ENCODE measurements at places on chromosomes 7 and 10. TPM values are rescaled to one million over a fixed set of nuclear protein-coding genes. Genes with fewer than 3 reads are reported as not detected.

Gene GRM8
- total RNA-seq: 2.2 TPM

Gene FKBP9
- total RNA-seq: 199 TPM

Gene LRMDA
- total RNA-seq: 2.2 TPM

GRCh38 chr10:104240078-104240477 is 7.9 kb upstream of the CFAP43 start:
- no peaks in the 10 kb centered on the region for H3K36me3 ChIP-seq
- H3K4me1 ChIP-seq: no peaks in the 10 kb centered on the region
- H3K27me3 ChIP-seq: peaks cover 3% of the 10 kb centered on the region
- DNase-seq: no peak
- no peak overlapping the region for H3K4me3 ChIP-seq
- H3K27ac ChIP-seq: no peak overlapping the region

DNA sequence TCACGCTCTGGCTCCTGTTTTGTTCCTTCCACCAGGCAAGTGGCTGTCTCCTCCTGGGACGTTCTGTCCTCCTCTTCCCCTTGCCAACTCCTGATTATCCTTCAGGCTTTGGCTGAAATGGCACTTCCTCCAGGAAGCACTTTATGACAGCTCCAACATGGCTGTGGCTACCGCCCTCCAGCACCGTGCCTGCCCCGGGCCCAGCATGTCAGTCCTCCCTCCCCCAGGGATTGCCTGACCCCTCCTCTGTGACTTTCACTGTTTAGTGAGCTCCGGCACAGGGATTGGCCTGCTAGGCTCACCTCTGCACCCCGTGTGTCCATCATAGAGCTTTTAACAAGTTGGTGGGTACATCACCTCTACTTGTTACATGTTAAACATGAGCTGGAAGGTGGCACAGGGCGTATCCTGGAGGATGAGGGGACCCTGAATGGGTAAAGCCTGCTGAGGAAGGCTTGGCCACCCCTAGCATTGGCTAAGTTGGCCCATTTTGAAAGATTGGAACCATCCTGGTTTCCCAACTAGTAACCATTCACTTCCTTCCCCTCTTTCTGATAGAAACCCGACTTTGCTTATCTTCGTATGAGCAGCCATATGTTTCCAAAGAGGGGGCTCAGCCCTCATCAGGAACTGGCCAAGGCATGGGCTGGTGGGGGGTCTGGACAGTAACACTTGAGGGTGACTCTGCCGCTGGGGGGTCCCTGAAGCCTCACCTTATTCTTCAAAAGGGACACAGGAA is 10.5 kb upstream of the ADAMTS14 start:
- no peaks in the 10 kb centered on the region for H3K27me3 ChIP-seq
- DNase-seq: no peak
- H3K4me3 ChIP-seq: no peak overlapping the region
- H3K4me1 ChIP-seq: peaks cover 27% of the 10 kb centered on the region
- no peak overlapping the region for H3K27ac ChIP-seq

Data from astrocyte (in vitro differentiated cells and primary cell).